ENCODE measurements at places on chromosomes 4 and X.

DNA sequence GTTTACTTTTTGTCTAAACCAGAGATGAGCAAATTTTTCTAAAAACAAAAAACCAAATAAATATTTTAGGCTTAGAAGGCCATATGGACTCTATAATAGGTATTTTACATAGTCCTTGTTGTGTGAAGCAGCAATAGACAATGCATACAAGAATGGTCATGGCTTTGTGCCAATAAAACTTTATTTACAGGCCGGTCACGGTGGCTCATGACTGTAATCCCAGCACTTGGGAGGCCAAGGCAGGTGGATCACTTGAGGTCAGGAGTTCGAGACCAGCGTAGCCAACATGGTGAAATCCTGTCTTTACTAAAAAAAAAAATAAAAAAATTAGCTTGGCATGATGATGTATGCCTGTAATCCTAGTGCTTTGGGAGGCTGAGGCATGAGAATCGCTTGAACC is 227.6 kb downstream of the CBR4 start:
- DNase-seq: no peak

- no peak for DNase-seq
Measured at GRCh38 chr4:132108784-132109183, 1040.3 kb upstream of the PCDH10 start.

DNA sequence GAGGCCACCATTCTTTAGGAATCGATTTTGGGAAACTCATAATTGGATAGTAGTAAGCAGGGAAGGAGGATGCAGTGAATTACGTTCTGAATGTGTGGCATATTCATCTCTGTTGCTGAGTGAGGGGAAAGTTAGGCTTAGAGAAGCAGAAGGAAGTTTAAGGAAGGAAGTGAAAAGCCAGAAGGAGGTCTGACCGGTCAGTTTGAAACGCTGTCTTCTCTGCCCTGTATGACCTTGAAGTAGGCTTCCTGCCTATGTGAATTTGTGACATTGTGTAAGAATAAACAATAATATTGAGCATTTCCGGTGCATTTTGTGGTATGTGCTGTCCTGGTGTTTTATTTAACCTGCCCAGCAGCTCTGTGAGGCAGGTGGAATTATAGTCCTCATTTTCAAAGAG is 67.3 kb downstream of the PDLIM5 start:
- DNase-seq: no peak

GRCh38 chrX:132292793-132293192 is 73.5 kb upstream of the RAP2C start:
- peak; percentile 2 for DNase-seq

DNA sequence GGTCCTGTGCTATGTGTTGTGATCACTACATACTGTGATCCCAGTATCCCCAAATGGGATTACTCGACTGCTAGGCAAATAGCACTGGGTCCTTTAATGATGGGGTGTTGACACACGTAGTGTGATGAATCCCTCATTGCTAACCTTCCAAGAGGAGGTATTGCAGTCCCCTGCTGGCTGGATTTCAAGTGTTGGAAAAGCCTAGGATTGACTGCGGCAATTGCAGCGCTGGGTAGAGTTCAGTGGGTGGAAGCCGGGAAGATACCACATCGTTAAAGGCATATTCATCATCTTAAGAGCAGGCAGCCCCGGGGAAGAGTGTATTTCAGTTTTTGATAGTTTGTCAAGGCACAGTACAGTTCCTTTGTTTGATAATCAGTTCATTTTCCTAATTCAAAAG is 159.9 kb downstream of the TRIML1 start:
- DNase-seq: no peak

GRCh38 chr4:103308248-103308561 is 110.1 kb upstream of the CENPE start:
- DNase-seq: no peak

- DNase-seq: no peak
Measured at GRCh38 chr4:33302321-33302720, 2582.2 kb downstream of the PCDH7 start.

- no peak for DNase-seq
Measured at GRCh38 chrX:103233263-103233662, 18.4 kb downstream of the BEX4 start.

DNA sequence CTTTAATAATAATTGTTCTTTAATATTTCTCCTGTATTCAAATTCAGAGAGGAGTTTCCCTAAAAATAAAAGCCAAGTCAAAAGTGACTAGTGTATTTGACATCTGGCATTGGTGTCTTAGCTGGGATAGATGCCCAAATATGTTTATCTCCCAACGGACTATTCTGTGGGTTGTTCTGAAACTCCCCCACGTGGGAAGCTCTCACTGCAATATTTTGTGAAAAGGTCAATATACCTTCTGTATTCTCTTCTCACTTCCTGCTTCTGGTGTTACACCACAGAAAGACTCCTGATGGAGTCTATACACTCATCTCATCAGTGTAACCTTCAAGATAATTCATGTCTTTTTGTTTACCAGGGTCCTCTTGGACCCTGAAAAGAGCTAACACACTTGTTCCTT is 2052.8 kb upstream of the TENM3 start:
- DNase-seq: no peak

DNA sequence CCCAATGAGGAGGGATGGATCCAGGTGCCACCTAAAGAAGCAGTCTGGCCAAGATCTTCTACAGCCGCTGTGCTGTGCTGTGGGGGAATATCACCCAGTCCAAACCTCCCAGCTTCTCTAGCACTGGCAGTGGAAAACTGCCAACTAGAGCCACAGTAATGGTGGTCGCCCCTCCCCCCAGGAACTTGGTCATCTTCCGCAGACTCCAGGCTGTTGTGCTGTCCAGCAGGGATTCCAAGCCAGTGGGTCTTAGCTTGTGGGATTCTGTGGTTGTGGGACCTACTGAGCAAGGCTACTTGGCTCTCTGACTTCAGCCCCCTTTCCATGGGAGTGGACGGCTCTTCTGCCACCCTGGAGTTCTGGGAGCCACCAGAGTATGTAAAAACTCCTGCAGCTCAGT is 18.2 kb downstream of the GPRASP1 start:
- no peak for DNase-seq

- no peak for DNase-seq
Measured at GRCh38 chrX:20438871-20439526, 172.3 kb upstream of the RPS6KA3 start.
